T-cell (primary cell): ENCODE measurements at places on chromosomes 11 and 22.
A peak's percentile ranks its signal among the peaks of the same experiment; 100 is the strongest.

DNA sequence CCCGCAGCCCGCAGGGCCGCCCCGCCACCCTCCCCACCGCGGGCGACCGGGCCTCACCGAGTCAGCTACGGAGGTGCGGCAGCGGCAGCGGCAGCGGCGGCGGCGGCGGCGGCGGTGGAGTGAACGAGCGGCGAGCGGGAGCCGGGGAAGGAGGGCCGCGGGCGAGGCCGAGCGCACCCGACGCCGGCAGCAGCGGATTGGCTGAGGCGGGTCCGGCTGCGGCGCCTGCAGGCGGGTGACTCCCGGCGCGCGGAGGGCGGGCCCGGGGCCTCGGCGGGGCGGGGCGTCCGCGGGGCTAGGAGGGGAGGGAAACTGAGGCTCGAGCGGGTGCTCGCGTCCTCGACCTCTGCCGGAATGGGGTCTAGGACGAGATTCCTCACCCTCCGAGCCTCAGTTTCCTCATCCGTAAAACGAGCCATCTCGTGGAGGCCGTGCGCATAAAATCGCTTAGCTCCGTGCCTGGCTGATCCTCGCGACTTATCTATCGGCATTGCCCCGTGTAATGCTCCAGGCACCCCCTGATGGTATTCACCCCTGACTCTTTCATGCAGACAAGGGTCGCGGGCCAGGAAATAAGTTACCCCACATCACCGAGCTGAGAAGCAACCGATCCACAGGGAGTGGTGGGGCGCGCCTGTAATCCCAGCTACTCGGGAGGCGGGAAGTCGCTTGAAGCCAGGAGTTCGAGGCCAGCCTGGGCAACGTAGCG, at the start of gene CPT1A:
Gene CPT1A, minus strand, starts transcription at position 199 of the 709 bp plus-strand sequence. CDS start 26,442 bp downstream, outside the sequence.
- peak; percentile 35 for DNase-seq
- no peaks in the 10 kb centered on the region for H3K27me3 ChIP-seq
- H3K4me3 ChIP-seq, result peak within 1 kb of the TSS; percentile 72
- H3K36me3 ChIP-seq, result no peaks in the 10 kb centered on the region
- H3K27ac ChIP-seq, result peak within 1 kb of the TSS; percentile 74

GRCh38 chr11:86809561-86809960, 9.2 kb downstream of the PRSS23 start:
- DNase-seq, result no peak
- no peak overlapping the region for H3K4me3 ChIP-seq
- no peaks in the 10 kb centered on the region for H3K4me1 ChIP-seq
- no peak overlapping the region for H3K27ac ChIP-seq

- DNase-seq, result no peak
- no peaks in the 10 kb centered on the region for H3K36me3 ChIP-seq
- H3K27me3 ChIP-seq, result no peaks in the 10 kb centered on the region
- H3K4me1 ChIP-seq, result no peaks in the 10 kb centered on the region
- no peak overlapping the region for H3K4me3 ChIP-seq
Observed at GRCh38 chr11:26227883-26228502, 103.9 kb upstream of the ANO3 start.

GRCh38 chr11:73598719-73599379, 937 bp upstream of the FAM168A start:
- H3K36me3 ChIP-seq, result no peaks in the 10 kb centered on the region
- DNase-seq, result no peak
- H3K4me1 ChIP-seq, result peaks cover 17% of the 10 kb centered on the region
- H3K27ac ChIP-seq, result peak overlapping the region; percentile 76

DNA sequence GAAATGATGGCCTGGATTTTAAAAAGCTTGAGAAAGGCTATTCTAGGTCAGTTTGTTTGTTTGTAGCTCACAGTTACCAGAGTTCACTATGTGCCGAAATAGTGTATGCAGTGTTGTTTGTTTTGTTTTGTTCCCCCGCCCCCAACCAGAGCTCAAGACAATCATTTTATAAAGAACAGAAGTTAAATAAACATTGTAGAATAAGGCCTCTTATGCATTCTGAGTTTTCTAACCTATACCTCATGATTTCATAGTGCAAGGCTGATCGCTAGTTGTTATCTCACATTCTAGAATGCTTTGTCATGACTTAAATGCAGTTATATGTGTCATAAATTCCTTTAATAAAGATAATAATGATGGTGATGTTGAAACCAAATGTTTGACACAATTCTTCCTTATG, 7.8 kb downstream of the KCNA4 start:
- H3K4me3 ChIP-seq, result no peak overlapping the region
- H3K27me3 ChIP-seq, result no peaks in the 10 kb centered on the region
- H3K27ac ChIP-seq, result no peak overlapping the region
- no peaks in the 10 kb centered on the region for H3K36me3 ChIP-seq

DNA sequence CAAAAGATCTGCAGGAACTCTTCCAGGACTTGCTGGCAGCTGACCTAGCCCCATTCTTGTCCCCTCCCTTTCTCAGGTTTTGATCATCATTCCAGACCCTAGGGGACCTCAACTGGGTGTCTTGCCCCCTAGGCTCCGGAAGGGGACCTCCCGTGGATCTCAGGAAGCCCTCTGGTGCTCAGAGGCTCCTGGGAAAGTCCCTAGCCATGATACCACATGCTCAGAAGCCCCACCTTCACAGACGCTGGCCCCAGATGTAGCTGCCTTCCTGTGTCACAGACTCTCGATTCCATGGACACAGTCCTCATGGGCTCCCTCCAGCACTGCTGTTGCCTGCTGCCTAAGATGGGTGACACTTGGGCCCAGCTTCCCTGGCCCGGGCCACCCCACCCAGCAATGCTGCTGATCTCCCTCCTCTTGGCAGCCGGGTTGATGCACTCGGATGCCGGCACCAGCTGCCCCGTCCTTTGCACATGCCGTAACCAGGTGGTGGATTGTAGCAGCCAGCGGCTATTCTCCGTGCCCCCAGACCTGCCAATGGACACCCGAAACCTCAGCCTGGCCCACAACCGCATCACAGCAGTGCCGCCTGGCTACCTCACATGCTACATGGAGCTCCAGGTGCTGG, at the start of gene LRRC55:
Gene LRRC55, plus strand, starts transcription at position 276 of the 628 bp plus-strand sequence. Its CDS starts 70 bp downstream, at position 346.
- DNase-seq, result no peak
- H3K27me3 ChIP-seq, result peaks cover 4% of the 10 kb centered on the region
- H3K4me3 ChIP-seq, result no peak within 1 kb of the TSS
- no peaks in the 10 kb centered on the region for H3K36me3 ChIP-seq

- no peaks in the 10 kb centered on the region for H3K36me3 ChIP-seq
- DNase-seq, result no peak
- no peak overlapping the region for H3K4me3 ChIP-seq
- H3K27me3 ChIP-seq, result peaks cover 2% of the 10 kb centered on the region
- no peaks in the 10 kb centered on the region for H3K4me1 ChIP-seq
- no peak overlapping the region for H3K27ac ChIP-seq
Observed at GRCh38 chr11:121930004-121930965, 185.7 kb downstream of the BLID start.

DNA sequence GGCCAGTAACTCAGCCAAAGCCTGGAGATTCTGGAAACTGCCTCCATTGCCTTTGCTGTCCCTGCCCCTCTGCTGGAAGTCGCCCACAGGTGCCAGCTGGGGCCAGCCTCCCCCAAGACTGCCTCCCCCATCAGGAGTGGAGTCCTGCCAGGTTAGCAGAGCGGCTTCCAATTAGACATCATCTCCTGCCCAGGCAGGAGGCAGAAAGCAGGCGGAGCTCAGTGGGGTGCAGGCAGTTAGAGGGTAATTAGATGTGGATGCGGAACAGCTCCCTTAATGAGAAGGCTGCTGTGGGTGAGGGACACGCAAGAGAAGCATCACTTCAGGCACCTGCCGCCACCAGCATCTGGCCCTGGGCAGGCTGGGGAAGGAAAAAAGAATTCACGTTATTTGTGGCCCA, 90.9 kb upstream of the TP53I11 start:
- H3K36me3 ChIP-seq, result no peaks in the 10 kb centered on the region
- no peaks in the 10 kb centered on the region for H3K4me1 ChIP-seq
- H3K27ac ChIP-seq, result no peak overlapping the region

DNA sequence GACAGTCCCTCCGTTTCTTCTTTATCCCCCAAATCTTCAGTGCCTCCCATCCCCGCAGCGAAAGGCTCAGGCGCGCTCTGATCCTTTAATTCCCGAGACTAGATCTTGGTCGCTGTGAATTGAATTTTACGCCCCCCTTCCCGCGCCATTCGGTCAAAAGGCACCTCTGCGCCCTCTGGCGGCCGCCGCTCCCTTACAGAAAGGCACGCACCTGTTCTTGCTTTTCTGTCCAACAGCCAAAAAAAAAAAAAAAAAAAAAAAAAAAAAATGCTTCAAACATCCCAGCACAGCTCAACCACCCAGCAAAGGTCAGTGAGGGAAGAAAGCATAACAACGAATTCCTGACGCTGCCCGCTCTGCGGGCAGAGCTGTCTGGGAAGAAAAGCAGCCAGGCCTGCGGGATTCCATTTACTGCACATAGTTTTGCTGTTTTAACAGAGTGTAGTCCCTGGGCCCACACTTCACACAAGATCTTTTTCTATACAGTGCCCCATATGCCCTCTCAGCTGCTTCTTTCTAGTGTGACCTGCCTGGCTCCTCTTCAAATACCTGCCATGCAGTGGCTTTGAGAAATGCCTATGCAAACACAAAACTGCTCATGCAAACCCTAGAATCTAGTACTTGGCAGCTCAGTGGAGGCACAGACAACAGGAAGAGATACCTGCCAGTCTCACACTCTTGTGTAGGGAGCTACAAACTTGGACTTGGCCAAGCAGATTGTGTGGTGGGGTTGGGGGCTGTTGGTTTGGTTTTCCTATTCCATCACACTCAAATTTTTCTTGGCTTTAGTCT, 1.3 kb upstream of the ESAM start:
- DNase-seq, result peak; percentile 78
- H3K4me3 ChIP-seq, result peak overlapping the region; percentile 89
- H3K27ac ChIP-seq, result no peak overlapping the region
- peaks cover 19% of the 10 kb centered on the region for H3K4me1 ChIP-seq
- peaks cover 44% of the 10 kb centered on the region for H3K27me3 ChIP-seq

GRCh38 chr11:101600924-101601323, 17.1 kb upstream of the TRPC6 start:
- no peaks in the 10 kb centered on the region for H3K36me3 ChIP-seq
- H3K4me1 ChIP-seq, result no peaks in the 10 kb centered on the region
- H3K27ac ChIP-seq, result no peak overlapping the region
- no peak for DNase-seq
- no peak overlapping the region for H3K4me3 ChIP-seq
- no peaks in the 10 kb centered on the region for H3K27me3 ChIP-seq
